ENCODE measurements at places on chromosomes 6 and 20. TPM values are rescaled to one million over a fixed set of nuclear protein-coding genes. Genes with fewer than 3 reads are reported as not detected.

GRCh38 chr6:20246125-20246524 is 33.9 kb upstream of the MBOAT1 start:
- no peak for DNase-seq

GRCh38 chr20:41078329-41078728 is 49.7 kb downstream of the TOP1 start:
- no peak for DNase-seq

DNA sequence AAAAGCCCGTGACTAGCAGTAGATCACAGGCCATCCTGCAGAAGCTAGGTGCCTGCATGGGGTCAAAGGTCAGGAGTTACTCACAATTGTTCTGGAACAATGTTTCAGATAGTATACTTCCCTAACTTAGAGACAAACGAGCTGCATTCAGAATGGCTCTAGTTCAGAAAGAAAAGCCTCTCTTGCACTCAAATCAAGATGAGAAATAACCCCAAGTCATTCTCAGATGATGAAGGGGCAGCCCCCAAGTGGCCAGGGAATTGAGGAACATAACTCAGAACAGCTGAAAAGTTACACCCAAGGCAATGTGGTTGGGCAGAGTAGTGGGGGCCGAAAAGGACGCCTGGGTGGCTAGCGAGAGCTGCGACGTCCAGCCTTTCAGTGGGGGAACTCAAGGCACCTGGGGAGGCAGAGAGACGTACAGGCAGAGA is 27.8 kb downstream of the FYN start:
- DNase-seq: no peak

GRCh38 chr20:52799130-52799529 is 173.0 kb upstream of the TSHZ2 start:
- DNase-seq: no peak

- DNase-seq: no peak
Observed at GRCh38 chr6:139713424-139713823, 339.0 kb upstream of the CITED2 start.

GRCh38 chr6:142952614-142953013 is 7.6 kb upstream of the HIVEP2 start:
- no peak for DNase-seq

DNA sequence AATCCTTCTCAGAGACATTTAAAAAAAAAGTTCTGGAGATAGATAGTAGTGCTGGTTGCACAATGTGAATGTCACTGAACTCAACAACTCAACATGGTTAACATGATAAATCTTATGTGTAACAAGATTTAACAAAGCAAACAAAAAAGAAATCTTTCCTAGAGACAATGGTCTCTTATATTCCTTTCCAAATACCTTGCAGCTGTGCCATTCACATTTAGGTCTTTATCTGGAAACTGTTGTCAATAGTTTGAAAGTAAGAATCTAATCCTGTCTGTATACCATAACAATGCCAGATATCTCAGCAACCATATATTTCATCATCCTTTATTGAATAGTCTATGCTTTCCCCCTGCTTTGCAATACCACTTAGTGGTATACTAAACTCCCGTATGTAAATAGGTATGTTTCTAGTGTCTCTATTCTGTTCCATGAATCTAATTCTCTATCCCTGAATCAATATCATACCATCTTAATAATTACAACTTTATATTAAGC is 2.1 kb downstream of the SERAC1 start:
- DNase-seq: no peak

GSTA1 gene
- polyA plus RNA-seq: not detected

SSTR4 gene
- polyA plus RNA-seq: not detected

CTAGE9 gene
- not detected for polyA plus RNA-seq

DNA sequence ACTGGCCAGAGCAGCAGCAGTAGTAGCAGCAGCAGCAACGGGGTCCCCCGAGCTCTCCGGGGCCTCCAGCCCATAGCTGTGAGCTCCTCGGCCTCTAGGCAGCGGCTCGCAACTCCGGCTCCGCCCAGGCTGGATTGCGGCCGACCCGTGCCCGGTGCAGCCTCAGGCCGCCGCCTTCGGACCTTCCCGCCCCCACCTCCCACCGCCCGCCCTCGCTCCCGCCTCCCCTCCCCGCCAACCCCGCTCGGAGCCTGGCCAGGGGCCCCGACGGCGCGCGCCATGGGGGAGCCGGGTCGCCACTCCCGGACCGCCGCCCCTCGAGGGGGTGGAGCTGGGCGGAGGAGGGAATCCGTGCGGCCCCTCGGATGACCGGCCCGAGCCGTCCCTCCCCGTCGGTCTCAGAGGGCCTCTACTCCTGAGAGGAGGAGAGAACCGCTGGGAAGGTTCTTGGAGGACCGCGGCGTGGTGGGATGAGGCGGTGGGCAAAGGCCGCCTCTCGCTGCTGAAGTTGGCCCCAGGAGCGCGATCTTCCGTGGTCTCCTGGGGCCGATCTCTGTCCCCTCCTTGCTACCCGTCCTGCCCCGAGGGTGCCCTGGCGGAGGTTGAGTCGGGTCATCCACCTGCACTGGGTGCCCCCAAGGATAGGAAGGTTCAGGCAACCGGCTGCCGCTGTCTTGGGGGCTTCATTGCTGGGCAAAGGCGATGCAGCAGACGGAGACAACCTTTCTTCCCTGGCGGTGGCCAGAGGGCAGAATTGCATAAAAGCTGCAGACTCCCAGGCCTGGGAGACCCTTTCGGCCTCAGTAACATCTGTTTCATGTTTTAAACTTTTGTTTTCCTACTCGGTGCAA is at the start of gene ADAM33:
TSS of gene ADAM33 (minus strand) at position 80 of the 851 bp plus-strand sequence. CDS start at position 74, 6 bp downstream.
- DNase-seq: no peak

GRCh38 chr20:49385465-49385864 is 97.0 kb downstream of the KCNB1 start:
- no peak for DNase-seq

DNA sequence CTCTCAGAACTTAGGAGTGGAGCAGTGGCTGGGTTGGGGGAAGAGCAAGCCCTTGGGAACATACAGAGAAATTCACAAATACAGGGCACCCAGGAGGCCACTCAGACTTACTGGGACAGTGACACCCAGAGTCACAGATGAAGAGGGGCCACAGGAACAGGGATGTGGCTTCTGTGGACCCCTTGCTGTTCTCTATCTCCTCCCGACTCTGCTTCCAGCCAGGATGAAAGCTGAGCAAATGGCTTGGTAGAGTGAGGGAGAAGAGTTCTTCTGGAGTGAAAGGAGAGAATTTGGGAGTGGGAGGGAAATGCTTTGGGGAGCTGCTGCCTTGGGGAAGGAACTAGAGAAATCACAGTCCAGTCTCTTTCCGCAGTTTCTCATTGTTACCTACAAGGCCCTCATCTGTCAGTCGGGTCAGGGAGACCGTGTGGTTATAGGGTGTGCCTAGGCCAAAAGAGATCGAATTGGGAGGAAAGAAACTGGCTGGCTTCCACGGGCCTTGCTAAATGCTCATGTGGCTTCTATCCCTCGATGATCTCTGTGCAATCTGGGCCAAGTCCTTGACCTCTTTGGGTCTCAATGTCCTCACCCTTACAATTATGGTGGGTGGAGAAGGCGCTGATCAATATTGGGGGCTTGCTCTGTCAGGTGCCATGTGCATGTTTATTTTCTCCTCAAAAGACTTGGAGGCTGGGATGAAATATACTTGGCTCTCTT is 17.0 kb downstream of the FOXP4 start:
- DNase-seq: no peak

- no peak for DNase-seq
Observed at GRCh38 chr6:152896923-152897322, 85.9 kb downstream of the FBXO5 start.

GRCh38 chr6:84218091-84218490 is 9.4 kb downstream of the CEP162 start:
- DNase-seq: no peak

GRCh38 chr6:90439586-90439985 is 142.9 kb upstream of the BACH2 start:
- DNase-seq: no peak

ZMYND8 gene
- polyA plus RNA-seq: 20.3 TPM

- DNase-seq: no peak
Observed at GRCh38 chr20:31707994-31708735, 14.5 kb downstream of the BCL2L1 start.

TRAPPC3L gene
- polyA plus RNA-seq: 0.19 TPM

OR2H2 gene
- polyA plus RNA-seq: not detected

DNA sequence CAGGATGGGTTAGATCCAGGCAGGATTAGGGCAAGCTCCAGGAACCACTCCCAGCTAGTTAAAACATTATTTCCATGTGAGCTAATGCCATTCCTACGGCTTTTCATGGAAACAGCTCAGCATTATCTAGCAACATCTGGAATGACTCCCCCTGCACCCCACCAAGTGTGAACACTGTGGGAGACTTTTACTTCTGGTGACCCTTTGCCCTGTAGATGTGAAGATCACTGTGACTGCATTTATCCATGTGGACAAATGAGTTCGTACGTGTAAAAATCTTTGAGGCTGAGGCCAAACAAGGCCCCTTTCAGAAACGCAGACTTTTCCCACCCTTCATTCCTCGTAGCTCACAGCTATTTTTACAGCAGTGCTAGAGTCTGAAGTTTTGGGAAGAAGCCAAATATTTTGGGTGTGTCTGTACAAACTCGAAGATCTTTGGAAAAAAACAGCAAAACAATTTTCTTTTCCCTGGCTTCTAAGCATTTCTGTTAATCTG is 221.8 kb upstream of the SOX4 start:
- no peak for DNase-seq

IPCEF1 gene
- 0.35 TPM for polyA plus RNA-seq

- no peak for DNase-seq
Observed at GRCh38 chr20:50567860-50568548, 57.8 kb downstream of the PTPN1 start.

MDFI gene
- 0.35 TPM for polyA plus RNA-seq

SLC26A8 gene
- not detected for polyA plus RNA-seq

LCA5 gene
- polyA plus RNA-seq: 4.2 TPM

DNA sequence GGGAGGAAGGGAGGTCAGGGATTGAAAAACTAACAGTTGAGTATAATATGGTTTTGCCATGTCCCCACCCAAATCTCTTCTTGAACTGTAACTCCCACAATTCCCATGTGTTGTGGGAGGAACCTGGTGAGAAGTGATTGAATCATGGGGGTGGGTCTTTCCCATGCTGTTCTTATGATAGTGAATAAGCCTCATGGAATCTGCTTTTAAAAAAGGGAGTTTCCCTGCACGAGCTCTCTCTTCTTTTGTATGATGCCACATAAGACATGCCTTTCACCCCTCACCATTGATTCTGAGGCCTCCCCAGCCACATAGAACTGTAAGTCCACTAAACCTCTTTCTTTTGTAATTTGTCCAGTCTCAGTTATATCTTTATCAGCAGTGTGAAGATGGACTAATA is 833.4 kb upstream of the MAP3K7 start:
- DNase-seq: no peak

DNA sequence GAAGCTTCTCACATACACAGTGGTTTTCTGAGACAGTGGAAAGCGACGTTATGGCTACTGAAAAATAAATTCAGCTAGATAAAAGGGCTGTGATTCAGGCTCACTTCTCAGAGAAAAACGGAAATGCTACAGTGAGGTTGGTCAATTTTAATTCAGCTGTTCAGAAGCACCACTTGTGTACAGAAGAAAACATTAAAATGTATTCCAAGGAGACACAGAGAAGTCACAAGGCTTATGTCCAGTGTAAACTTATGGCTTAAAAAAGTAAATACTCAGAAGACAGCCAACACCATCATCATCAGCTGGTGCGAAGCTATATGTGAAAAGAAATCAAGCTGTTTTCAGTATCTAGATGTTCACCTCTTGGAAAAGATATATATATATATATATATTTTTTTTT is 68.6 kb downstream of the ABHD12 start:
- no peak for DNase-seq

GRCh38 chr6:36752886-36753506 is 55.4 kb downstream of the RAB44 start:
- DNase-seq: no peak

RAMACL gene
- polyA plus RNA-seq: 0.87 TPM

DNA sequence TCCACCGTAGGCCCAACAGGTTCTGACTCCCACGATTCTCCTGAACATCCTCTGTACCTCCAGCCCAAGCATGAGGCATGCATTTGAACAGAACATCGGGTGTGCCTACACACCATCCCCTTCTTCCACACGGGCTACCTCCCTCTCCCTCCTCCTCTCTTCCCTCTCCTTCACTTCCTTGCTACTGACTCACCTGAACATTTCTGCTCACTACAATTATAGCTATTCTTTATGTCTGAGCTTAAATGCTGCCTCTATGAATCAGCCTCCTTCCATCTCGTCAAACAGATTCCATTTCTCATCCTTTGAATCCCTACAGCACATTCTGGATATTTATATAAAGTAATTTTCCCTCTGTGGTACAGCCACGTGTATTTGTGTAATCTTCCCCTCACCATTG is 71.4 kb upstream of the MYLIP start:
- no peak for DNase-seq

DNA sequence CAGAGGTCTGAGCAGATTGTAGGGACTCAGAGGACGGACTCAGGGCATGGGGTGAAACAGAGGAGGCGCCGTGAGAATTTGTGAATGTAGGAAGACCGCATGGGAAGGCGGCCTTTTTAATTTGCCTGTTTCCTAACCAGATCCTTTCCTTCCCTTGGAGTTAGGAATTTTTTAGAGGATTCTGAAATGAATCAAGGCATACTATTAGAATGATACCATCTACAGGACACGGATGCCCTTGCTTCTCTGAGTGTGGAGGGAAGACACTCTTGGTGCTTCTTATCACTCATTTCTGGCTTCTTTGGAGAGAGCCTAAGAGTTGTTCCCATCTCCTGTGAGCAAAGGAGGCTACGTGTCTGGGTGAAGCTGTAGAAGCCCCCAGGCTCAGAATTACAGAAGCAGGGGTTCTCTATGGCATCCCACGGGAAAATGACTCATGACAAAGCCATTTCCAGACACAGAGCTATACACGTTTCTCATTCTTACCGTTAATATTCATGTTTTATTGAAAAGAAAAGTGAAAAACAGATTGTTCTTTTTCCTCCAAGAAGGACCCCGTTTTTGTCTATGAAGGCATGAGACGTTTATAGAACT is 148.5 kb downstream of the EDN3 start:
- DNase-seq: no peak

DNA sequence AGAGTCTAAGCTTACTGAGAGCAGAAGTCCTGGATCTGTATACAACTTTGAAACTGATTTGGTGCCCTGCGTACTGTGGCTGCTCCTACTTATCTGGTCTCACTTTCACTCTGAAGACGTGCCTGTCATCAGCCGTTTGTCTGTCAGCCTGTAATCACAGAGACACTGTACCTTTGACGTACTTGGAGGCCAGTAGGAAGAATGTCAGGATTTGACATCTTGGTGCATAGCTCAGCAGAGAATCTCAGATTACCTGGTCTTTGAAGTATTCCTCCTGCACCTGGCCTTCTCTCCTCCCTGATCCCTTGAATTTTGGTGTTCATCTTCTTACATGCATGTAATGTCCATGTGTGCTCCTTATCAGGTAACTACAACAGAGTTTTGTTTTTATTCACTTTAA is 37.7 kb downstream of the DSE start:
- DNase-seq: no peak

DNA sequence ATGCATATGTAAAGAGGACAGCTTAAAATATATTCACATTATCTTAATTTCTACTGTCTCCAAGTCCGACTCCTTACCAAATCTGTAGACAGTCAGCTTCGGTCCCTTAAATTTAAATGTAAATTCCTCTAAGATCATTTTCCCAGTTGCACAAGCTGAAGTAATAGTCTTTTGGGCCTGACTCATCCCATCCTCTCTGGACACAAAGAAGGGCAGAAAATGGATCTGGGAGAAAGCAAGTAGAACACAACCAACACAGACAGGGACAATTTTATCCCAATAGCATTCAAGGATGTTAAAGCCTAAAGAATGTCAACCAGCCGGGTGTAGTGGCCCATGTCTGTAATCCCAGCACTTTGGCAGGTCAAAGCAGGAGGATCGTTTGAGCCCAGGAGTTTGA is 228.3 kb downstream of the ARHGAP18 start:
- no peak for DNase-seq

SEL1L2 gene
- polyA plus RNA-seq: not detected
